ENCODE measurements at places on chromosomes 12 and 14. TPM values are rescaled to one million over a fixed set of nuclear protein-coding genes. Genes with fewer than 3 reads are reported as not detected.

The MUCL1 gene
- not detected for total RNA-seq

The RND1 gene
- 0.47 TPM for total RNA-seq

The LTA4H gene
- total RNA-seq, result 35.4 TPM

The NOP9 gene
- 23.4 TPM for total RNA-seq

The GPR84 gene
- total RNA-seq, result not detected

All from left ventricle myocardium inferior (tissue), 1 donor.